Glutamatergic neuron (in vitro differentiated cells): ENCODE measurements at places on chromosomes 2 and 18. TPM values are rescaled to one million over a fixed set of nuclear protein-coding genes. Genes with fewer than 3 reads are reported as not detected.

GRCh38 chr18:53649621-53650020 lies 574.8 kb downstream of the MBD2 start:
- H3K4me1 ChIP-seq, result peaks cover 1% of the 10 kb centered on the region
- no peak overlapping the region for H3K4me3 ChIP-seq
- H3K27me3 ChIP-seq, result no peaks in the 10 kb centered on the region
- no peak for DNase-seq

DNA sequence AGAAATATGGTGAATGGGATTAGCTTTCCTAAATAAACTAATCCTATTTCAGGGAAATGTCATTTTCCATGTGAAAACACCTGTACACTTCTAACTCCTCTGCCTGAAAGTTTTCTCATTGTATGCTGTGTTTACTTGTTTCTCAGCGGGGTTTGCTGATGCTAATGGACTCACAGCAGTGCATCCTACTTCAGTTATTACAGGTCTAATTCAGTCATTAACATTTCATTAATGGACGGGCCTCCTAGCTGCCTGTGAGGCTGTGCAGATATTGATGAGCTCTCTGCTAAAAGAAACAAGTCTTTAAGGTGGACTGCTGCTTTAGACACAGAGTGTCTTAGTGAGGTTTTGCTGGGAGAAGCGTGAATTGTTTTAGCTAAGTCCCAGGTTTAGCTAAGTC lies 1342.0 kb upstream of the ZEB2 start:
- peaks cover 3% of the 10 kb centered on the region for H3K27me3 ChIP-seq
- no peak for DNase-seq
- H3K27ac ChIP-seq, result no peak overlapping the region
- no peaks in the 10 kb centered on the region for H3K36me3 ChIP-seq
- H3K4me3 ChIP-seq, result no peak overlapping the region

- H3K27ac ChIP-seq, result peak overlapping the region; percentile 5
- peak overlapping the region; percentile 75 for H3K4me3 ChIP-seq
- DNase-seq, result no peak
Observed at GRCh38 chr2:222304737-222305515, 6.1 kb upstream of the PAX3 start.

- H3K27ac ChIP-seq, result no peak overlapping the region
- no peak for DNase-seq
- no peaks in the 10 kb centered on the region for H3K4me1 ChIP-seq
- no peaks in the 10 kb centered on the region for H3K27me3 ChIP-seq
Observed at GRCh38 chr18:32337821-32338220, 132.9 kb downstream of the GAREM1 start.

- H3K36me3 ChIP-seq, result no peaks in the 10 kb centered on the region
- H3K4me1 ChIP-seq, result peaks cover 19% of the 10 kb centered on the region
- no peak overlapping the region for H3K4me3 ChIP-seq
- no peak overlapping the region for H3K27ac ChIP-seq
Observed at GRCh38 chr2:233385489-233386044, 31.3 kb downstream of the DGKD start.

DNA sequence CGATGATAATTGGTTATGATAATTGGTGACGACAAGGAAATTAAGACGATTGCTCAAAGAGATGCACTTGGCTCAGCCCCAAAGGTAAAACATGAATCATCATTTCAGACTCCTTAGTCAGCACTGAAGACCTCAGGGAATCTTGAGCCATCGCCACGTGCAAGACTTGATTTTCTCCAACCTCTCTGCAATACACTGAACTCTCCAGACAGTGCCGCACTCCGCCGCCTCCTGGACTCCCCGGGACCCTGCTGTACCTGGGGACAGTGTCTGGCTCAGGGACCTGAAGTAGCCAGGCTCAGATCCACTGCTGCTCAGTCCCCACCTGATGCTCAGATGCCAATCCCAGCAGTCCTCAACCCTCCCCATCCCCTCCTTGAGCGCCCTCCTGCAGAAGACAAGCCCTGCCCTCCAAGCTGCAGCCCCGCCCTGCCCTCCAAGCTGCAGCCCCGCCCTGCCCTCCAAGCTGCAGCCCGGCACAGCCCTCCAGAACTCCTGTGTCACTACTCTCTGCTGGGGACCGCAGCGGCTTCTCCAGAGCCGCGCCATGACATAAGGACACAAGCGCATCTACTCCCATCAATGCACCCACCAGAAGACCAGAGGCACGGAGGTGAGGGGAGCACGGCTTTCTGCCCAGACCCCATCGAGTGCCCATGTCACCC lies 1.1 kb downstream of the TMEM18 start:
- H3K36me3 ChIP-seq, result no peaks in the 10 kb centered on the region
- peak overlapping the region; percentile 96 for H3K4me3 ChIP-seq
- peaks cover 21% of the 10 kb centered on the region for H3K4me1 ChIP-seq
- H3K27me3 ChIP-seq, result peaks cover 15% of the 10 kb centered on the region

- H3K4me3 ChIP-seq, result no peak overlapping the region
- H3K27ac ChIP-seq, result no peak overlapping the region
- H3K4me1 ChIP-seq, result no peaks in the 10 kb centered on the region
- no peak for DNase-seq
Observed at GRCh38 chr2:79100285-79100684, 12.5 kb upstream of the REG1B start.

- H3K4me1 ChIP-seq, result no peaks in the 10 kb centered on the region
- no peak for DNase-seq
- H3K36me3 ChIP-seq, result no peaks in the 10 kb centered on the region
- H3K27ac ChIP-seq, result no peak within 1 kb of the TSS
- no peak within 1 kb of the TSS for H3K4me3 ChIP-seq
- peaks cover 5% of the 10 kb centered on the region for H3K27me3 ChIP-seq
Observed at GRCh38 chr2:230416061-230416721, at the start of gene SP100. Gene SP100, plus strand, starts transcription at chr2:230416201. Its CDS starts 96 bp downstream, at chr2:230416297.

DNA sequence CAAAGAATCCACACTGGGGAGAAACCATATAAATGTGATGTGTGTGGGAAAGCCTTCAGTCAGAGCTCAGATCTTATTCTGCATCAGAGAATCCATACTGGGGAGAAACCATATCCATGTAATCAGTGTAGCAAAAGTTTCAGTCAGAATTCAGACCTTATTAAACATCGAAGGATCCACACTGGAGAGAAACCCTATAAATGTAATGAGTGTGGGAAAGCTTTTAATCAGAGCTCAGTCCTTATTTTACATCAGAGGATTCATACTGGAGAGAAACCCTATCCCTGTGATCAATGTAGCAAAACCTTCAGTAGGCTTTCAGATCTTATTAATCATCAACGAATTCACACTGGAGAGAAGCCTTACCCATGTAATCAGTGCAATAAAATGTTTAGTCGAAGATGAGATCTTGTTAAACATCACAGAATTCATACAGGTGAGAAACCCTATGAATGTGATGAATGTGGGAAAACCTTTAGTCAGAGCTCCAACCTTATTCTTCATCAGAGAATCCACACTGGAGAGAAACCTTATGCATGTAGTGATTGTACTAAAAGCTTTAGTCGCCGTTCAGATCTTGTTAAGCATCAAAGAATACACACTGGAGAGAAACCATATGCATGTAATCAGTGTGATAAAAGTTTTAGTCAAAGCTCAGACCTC lies 16.7 kb upstream of the ZSCAN30 start:
- no peak for DNase-seq
- no peaks in the 10 kb centered on the region for H3K4me1 ChIP-seq
- peaks cover 68% of the 10 kb centered on the region for H3K36me3 ChIP-seq
- H3K27me3 ChIP-seq, result peaks cover 2% of the 10 kb centered on the region
- no peak overlapping the region for H3K4me3 ChIP-seq

- peaks cover 2% of the 10 kb centered on the region for H3K27me3 ChIP-seq
- no peak for DNase-seq
- H3K36me3 ChIP-seq, result no peaks in the 10 kb centered on the region
- no peak overlapping the region for H3K27ac ChIP-seq
- no peak overlapping the region for H3K4me3 ChIP-seq
Observed at GRCh38 chr2:176467595-176467994, 198.4 kb downstream of the MTX2 start.

GRCh38 chr2:151861174-151861573 lies 33.0 kb upstream of the ARL5A start:
- H3K36me3 ChIP-seq, result no peaks in the 10 kb centered on the region
- H3K4me3 ChIP-seq, result no peak overlapping the region
- H3K27ac ChIP-seq, result no peak overlapping the region

GRCh38 chr2:12549641-12550040 lies 167.1 kb upstream of the TRIB2 start:
- no peak overlapping the region for H3K27ac ChIP-seq
- H3K36me3 ChIP-seq, result peaks cover 4% of the 10 kb centered on the region
- H3K27me3 ChIP-seq, result no peaks in the 10 kb centered on the region
- no peak for DNase-seq
- peaks cover 2% of the 10 kb centered on the region for H3K4me1 ChIP-seq
- H3K4me3 ChIP-seq, result no peak overlapping the region

- H3K27ac ChIP-seq, result peak overlapping the region; percentile 72
- peaks cover 10% of the 10 kb centered on the region for H3K36me3 ChIP-seq
- H3K4me1 ChIP-seq, result no peaks in the 10 kb centered on the region
- DNase-seq, result peak; percentile 40
- peak overlapping the region; percentile 90 for H3K4me3 ChIP-seq
Observed at GRCh38 chr2:224442071-224442967, 40.4 kb upstream of the FAM124B start.

DNA sequence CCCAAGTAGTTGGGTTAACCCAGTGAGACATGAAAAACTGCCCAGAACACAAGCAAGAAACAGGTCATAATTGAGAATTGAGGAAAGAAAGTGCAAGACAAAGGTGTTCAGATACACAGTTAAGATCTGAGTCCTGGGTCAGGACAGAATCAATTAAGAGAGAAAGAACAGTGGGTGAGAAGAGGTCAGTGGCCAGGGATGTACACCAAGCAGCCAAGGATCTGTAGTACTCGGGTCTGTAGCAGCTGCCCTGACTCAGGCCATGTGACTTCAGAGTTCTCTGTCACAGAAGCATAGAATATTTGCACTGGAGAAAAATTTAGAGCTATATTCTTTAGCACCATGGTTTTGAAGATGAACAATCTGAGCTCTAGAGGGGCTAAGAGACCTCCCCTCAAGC lies 141.6 kb downstream of the SLC8A1 start:
- no peaks in the 10 kb centered on the region for H3K4me1 ChIP-seq
- H3K27ac ChIP-seq, result no peak overlapping the region
- no peaks in the 10 kb centered on the region for H3K36me3 ChIP-seq

Gene IL36A
- not detected for total RNA-seq

Gene ACKR3
- 1.2 TPM for total RNA-seq

Gene SMYD1
- total RNA-seq, result 0.25 TPM

Gene CCDC142
- 28.0 TPM for total RNA-seq

Gene FBXO36
- 3.4 TPM for total RNA-seq

Gene MEP1B
- total RNA-seq, result not detected

Gene IL36B
- not detected for total RNA-seq

Gene GCG
- total RNA-seq, result not detected
